ENCODE measurements at places on chromosomes 7 and 10.

- DNase-seq: no peak
Observed at GRCh38 chr7:99120501-99120900, 23.4 kb downstream of the SMURF1 start.

GRCh38 chr10:71487726-71488125, 91.0 kb downstream of the CDH23 start:
- no peak for DNase-seq

GRCh38 chr10:132764108-132764507, 21.8 kb downstream of the NKX6-2 start:
- DNase-seq: no peak

- no peak for DNase-seq
Observed at GRCh38 chr10:12638103-12638502, 288.8 kb downstream of the CAMK1D start.

GRCh38 chr7:98341106-98341505, 59.6 kb downstream of the BRI3 start:
- DNase-seq: no peak

- DNase-seq: no peak
Observed at GRCh38 chr7:73567846-73568685, 10.3 kb downstream of the TBL2 start.

- no peak for DNase-seq
Observed at GRCh38 chr10:65843203-65843602, 1082.6 kb upstream of the LRRTM3 start.

Measured in omental fat pad (tissue), 4 donors.